Mammary microvascular endothelial cell (primary cell): ENCODE measurements at places on chromosomes 1 and 21. TPM values are rescaled to one million over a fixed set of nuclear protein-coding genes. Genes with fewer than 3 reads are reported as not detected.

The WNT3A gene
- total RNA-seq, result not detected in 2 replicates

The ATP6V0B gene
- total RNA-seq, result 129 and 147 TPM in 2 replicates

The CD5L gene
- not detected in 2 replicates for total RNA-seq

The CLDN17 gene
- total RNA-seq, result not detected in 2 replicates

The LRRN2 gene
- 0.05 and 0.07 TPM in 2 replicates for total RNA-seq

The ESPN gene
- 0.67 and 1.1 TPM in 2 replicates for total RNA-seq

The TDRD5 gene
- under 0.01 and 0.05 TPM in 2 replicates for total RNA-seq

The IGSF21 gene
- not detected in 2 replicates for total RNA-seq

The TCHHL1 gene
- not detected in 2 replicates for total RNA-seq

The OR6K2 gene
- total RNA-seq, result not detected in 2 replicates

The LCE6A gene
- not detected in 2 replicates for total RNA-seq

The USH2A gene
- total RNA-seq, result not detected in 2 replicates

The FAAH gene
- total RNA-seq, result 0.30 and 0.53 TPM in 2 replicates

The CBR3 gene
- 32.0 and 34.6 TPM in 2 replicates for total RNA-seq

The SELL gene
- 0.05 and 4.3 TPM in 2 replicates for total RNA-seq

The ADORA1 gene
- not detected in 2 replicates for total RNA-seq

The SFN gene
- total RNA-seq, result 0.20 and 0.80 TPM in 2 replicates

The C1orf74 gene
- total RNA-seq, result 1.9 and 2.5 TPM in 2 replicates

The HOOK1 gene
- not detected in 2 replicates for total RNA-seq

The SH3BP5L gene
- 18.3 and 19.3 TPM in 2 replicates for total RNA-seq

The STUM gene
- not detected in 2 replicates for total RNA-seq

The NBPF4 gene
- total RNA-seq, result not detected in 2 replicates

The SELP gene
- total RNA-seq, result 0.49 and 0.67 TPM in 2 replicates

The HSD3B1 gene
- total RNA-seq, result not detected in 2 replicates

The FAM43B gene
- not detected in 2 replicates for total RNA-seq

The SMIM1 gene
- total RNA-seq, result not detected in 2 replicates

The RUNX3 gene
- not detected in 2 replicates for total RNA-seq

The OPTC gene
- total RNA-seq, result not detected in 2 replicates

The THEM5 gene
- not detected in 2 replicates for total RNA-seq

The SPATA1 gene
- total RNA-seq, result 0.25 TPM in 1 of 2 replicates, not detected in the other

The CASZ1 gene
- 3.6 and 6.7 TPM in 2 replicates for total RNA-seq

The CDC14A gene
- 7.8 and 10.0 TPM in 2 replicates for total RNA-seq

The ATAD3C gene
- 0.07 TPM in 1 of 2 replicates, not detected in the other for total RNA-seq

The SLC9C2 gene
- not detected in 2 replicates for total RNA-seq

The PPIAL4G gene
- total RNA-seq, result not detected in 2 replicates

The CRABP2 gene
- 0.13 and 0.15 TPM in 2 replicates for total RNA-seq

The LGR6 gene
- not detected in 2 replicates for total RNA-seq

The STRIP1 gene
- 32.0 and 32.2 TPM in 2 replicates for total RNA-seq

The MX2 gene
- total RNA-seq, result 16.9 and 22.6 TPM in 2 replicates

The PPFIA4 gene
- under 0.01 TPM in 2 replicates for total RNA-seq

The CEP170 gene
- total RNA-seq, result 67.2 and 76.3 TPM in 2 replicates

The TMEM54 gene
- total RNA-seq, result 29.4 and 31.1 TPM in 2 replicates

The CLDN19 gene
- total RNA-seq, result not detected in 2 replicates

The MEX3A gene
- total RNA-seq, result 1.8 and 2.8 TPM in 2 replicates

The SPRR4 gene
- not detected in 2 replicates for total RNA-seq

The CCDC185 gene
- total RNA-seq, result not detected in 2 replicates

The PDZK1 gene
- total RNA-seq, result not detected in 2 replicates

The KRTAP12-2 gene
- total RNA-seq, result not detected in 2 replicates

The RCSD1 gene
- total RNA-seq, result 2.5 and 3.5 TPM in 2 replicates

The TLCD4 gene
- total RNA-seq, result 0.07 and 0.10 TPM in 2 replicates

The FAM72A gene
- total RNA-seq, result 7.9 TPM in 2 replicates

The CCDC27 gene
- not detected in 2 replicates for total RNA-seq

The REN gene
- 0.39 and 0.40 TPM in 2 replicates for total RNA-seq
